Forelimb muscle (tissue), 1 donor: ENCODE measurements at places on chromosomes 6 and 20.

GRCh38 chr20:58406422-58407001 is 17.5 kb downstream of the VAPB start:
- DNase-seq: no peak

DNA sequence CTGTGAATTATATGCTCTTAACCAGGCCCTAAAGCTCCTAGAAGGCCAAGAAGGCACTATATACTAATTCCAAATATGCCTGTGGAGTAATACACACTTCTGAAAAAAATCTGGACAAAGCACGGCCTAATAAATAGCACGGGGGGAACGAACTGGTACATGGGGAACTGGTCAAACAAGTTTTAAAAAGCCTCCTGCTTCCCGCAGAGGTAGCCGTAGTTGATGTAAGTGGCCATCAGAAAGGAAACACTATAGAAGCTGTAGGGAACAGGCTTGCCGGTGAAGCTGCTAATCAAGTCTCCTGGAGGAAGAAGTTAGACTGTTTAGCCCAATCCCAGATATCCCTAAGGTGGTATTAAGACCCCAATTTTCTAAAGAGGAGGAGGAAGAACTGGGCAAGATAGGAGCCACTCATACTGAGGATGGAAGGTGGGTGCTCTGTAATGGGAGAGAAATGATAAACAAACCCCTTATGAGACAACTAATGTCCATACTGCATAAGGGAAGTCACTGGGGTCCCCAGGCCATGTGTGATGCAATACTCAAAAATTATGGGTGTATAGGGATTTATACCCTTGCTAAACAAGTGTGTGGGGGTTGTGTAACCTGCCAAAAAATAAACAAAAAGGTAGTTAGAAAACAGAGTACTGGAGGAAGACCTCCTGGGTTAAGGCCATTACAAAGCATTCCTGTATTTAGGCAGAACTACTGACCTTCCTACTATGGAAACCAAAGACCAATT is 27.1 kb upstream of the ZNF318 start:
- DNase-seq: no peak

DNA sequence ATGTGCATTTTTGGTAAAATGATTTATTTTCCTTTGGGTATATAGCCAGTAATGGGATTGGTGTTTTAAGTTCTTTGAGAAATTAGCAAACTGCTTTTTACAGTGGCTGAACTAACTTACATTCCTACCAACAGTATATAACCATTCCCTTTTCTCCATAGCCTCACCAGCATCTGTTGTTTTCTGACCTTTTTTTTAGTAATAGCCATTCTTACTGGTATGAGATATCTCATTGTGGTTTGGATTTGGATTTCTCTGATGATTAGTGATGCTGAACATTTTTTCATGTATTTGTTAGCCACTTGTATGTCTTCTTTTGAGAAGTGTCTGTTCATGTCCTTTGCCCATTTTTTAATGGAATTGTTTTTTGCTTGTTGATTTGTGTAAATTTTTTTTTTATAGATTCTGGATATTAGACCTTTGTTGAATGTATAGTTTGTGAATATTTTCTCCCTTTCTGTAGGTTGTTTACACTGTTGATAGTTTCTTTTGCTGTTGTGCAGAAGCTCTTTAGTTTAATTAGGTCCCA is 42.3 kb downstream of the STK4 start:
- no peak for DNase-seq

GRCh38 chr6:149451376-149452036 is 33.3 kb downstream of the ZC3H12D start:
- DNase-seq: no peak

- DNase-seq: no peak
Observed at GRCh38 chr20:9918348-9918747, 79.5 kb upstream of the PAK5 start.

DNA sequence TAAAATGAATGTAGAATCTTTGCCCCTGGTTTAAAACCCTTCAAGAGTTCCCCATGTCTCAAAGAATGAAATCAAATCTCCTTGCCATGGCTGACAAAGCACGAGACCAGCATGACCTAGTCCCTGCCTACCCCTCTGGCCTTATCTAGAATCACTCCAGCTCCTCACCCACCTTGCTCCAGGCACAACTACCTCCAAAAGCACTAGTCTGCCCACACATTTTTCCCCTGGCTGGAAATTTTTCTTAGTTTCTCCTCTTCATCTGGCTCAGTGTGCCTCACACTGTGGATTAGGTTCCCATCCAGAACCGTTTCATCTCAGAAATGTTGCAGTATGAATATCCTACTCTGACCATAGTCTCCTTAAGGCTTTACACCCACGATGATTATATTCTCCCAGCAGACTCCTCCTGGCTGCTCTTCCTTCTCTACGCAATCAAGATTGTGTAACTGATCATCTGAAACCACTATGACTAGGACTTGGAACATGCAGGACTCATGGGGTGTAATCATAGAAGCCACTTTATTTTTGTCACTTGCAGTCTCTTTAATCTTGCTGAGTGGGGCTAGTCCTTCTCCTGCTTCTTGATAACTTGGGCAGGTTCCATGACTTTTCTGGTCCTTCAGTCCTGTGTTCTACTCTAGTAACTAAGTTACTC is 7.8 kb upstream of the MRS2 start:
- no peak for DNase-seq

DNA sequence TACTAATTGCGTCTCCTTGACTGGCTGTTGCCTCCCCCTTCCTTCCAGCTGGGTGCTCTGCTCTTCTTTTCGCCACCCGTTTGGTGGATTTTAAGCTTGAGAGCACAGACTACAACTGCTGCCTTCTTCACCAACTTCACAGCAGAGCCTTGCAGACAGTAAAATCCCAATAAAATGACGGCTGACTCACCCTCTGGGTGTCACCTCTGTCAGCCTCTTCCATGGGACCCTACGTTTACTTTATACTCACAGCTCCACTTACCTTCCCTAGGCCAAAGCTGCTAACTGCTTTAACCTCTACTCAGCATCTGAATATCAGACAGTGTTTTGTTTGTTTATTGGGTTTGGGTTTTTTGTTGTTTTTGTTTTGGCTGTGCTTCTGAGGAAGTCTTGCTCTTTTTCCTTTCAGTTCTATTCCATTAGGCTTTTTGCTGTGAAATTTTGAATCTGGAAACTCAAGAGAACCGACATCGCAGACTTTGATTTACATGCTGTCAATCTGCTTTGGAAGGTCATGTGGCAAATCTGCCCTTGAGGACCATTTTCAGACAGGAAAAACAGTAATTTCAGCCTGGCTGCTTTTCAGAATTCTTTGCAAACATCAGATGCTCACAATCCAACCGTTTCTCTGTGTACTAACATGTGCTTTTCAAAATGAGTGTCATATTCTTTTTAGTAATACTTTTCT is 2.4 kb downstream of the AGPAT4 start:
- no peak for DNase-seq

- DNase-seq: no peak
Observed at GRCh38 chr20:16314748-16315159, 258.5 kb downstream of the KIF16B start.

DNA sequence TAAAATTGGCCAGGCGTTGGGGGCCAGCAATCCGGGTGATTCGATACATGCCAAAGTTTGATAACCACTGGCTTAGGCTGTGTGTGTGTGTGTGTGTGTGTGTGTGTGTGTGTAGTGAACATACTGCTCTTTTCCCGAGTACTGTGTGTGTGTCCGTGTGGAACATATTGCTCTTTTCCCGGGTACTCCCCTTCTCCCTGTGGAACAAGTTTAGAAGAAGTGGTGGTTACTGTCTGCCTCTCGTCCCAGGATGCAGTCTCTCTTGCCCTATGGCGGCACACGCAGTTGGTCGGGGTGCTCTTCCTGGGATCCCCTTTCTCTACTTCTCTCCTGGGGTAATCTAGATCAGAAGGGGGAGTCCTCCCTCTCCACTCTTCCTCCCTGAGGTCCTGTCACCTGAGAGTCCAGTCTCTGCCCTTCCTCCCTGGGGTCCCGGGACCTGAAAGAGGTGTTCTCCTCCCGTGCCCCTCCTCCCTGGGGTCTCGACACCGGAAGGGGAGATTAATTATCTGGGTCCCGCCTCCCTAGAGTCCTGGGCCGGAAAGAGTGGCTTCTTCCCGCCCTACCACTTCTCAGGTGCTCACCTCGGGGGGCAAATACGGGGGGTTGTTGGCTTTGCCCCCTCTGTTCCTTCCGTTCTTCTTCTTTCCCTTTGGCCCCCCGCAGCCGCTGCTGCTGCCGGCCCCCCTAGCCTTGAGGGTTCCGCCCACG is 516 bp downstream of the GTPBP2 start:
- no peak for DNase-seq

DNA sequence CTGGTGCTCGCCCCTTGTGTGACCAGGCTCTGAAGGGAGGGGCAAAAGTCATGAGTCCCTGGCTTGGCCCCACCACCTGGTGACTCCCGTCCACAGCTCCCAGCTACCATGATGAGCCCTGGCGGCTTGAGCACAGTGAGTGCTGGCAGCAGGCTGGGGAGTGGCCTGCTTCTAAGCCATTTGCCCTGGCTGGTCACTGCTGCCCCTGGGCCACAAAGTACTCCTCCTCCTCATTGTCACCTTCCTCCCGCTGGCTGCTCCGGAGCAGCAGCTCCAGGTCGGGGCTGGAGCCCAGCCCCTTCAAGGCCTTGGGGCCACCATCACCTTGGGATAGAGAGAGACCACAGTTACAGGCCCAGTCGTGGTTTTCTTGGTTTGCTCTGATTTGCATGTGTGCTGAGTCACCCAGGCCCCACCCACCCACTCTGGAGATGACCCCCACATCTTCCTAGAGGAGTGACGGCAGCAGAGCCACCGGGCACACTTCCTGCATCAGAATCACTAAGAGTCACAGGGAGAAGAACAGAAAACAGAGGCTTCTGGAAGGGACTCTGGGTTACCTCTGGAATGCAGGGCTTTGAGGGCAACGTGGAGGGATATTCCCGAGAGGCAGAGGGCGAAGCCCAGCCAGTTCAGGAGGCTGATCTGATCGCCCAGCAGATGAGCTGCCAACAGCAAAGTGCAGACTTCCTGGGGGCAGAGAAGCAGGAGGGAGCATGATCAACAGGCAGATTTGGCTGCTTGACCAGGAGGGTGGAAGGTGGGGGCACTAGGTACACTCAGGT is 42.1 kb upstream of the CDH22 start:
- no peak for DNase-seq

DNA sequence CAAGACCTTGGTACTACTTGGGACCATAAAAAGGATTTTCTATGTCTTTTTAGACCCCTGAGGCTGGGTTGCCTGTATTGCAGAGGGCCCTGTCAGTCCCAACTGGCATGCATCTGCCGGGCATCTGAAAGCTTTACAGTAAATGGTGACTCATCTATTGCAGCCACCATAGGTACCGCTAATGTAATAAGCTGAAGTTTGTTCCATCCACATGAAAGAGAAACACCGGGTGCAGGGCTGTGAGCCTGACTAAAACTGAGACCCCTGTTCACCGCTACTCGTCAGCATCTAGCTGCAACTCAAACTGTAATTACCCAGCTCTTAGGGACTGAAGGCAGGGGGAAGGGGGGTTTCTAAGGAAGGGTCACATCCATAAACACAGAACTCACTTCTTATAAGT is 49.5 kb downstream of the TRERF1 start:
- no peak for DNase-seq

GRCh38 chr6:160853946-160854345 is 137.6 kb upstream of the MAP3K4 start:
- no peak for DNase-seq
